Mesothelial cell of epicardium (in vitro differentiated cells): ENCODE measurements at places on chromosomes 3 and 15. TPM values are rescaled to one million over a fixed set of nuclear protein-coding genes. Genes with fewer than 3 reads are reported as not detected.
A peak's percentile ranks its signal among the peaks of the same experiment; 100 is the strongest.

DNA sequence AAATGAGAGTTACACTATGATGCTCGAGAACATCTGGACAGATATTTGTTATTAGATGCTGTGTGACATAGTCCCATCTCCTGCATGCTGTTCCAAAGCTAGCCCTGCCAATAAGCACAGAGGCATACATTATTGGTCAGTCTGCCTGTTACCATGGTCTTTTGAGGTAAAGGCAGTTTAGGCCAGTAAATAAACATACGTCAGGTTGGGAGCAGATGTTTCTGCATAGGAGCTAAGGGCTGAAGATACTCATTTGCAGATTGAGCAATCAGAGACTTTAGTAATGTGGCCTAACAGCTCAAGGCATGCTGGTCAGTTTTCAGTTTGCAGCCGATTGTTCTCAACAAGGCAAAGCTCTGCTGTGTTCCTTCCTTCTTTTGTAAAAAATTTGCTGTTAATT, 192.9 kb downstream of the ADAMTSL3 start:
- H3K27me3 ChIP-seq = peaks cover 33% of the 10 kb centered on the region
- no peak overlapping the region for H3K4me3 ChIP-seq
- DNase-seq = no peak
- H3K4me1 ChIP-seq = peaks cover 5% of the 10 kb centered on the region
- H3K27ac ChIP-seq = no peak overlapping the region

GRCh38 chr3:46947981-46948791, 28.4 kb downstream of the CCDC12 start:
- H3K4me1 ChIP-seq = peaks cover 52% of the 10 kb centered on the region
- no peaks in the 10 kb centered on the region for H3K27me3 ChIP-seq
- peaks cover 11% of the 10 kb centered on the region for H3K36me3 ChIP-seq
- peak overlapping the region; percentile 76 for H3K27ac ChIP-seq
- H3K4me3 ChIP-seq = no peak overlapping the region
- no peak for DNase-seq

- H3K27me3 ChIP-seq = no peaks in the 10 kb centered on the region
- peaks cover 7% of the 10 kb centered on the region for H3K4me1 ChIP-seq
- peaks cover 15% of the 10 kb centered on the region for H3K36me3 ChIP-seq
- DNase-seq = no peak
- H3K27ac ChIP-seq = no peak overlapping the region
Observed at GRCh38 chr3:183298701-183299153, 45.7 kb downstream of the B3GNT5 start.

DNA sequence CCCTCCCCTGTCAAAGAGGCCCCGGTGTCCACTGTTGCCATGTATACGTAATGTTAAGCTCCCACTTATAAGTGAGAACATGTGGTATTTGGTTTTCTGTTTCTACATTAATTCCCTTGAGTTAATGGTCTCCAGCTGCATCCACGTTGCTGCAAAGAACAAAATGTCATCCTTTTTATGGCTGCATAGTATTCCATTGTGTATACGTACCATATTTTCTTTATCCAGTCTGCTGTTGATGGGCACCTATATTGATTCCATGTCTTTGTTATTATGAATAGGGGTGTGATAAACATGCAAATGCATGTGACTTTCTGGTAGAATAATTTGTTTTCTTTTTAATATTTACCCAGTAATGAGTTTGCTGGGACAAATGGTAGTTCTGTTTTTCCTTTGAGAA, 43.3 kb upstream of the AGTR1 start:
- no peak overlapping the region for H3K4me3 ChIP-seq
- no peak for DNase-seq
- no peak overlapping the region for H3K27ac ChIP-seq

DNA sequence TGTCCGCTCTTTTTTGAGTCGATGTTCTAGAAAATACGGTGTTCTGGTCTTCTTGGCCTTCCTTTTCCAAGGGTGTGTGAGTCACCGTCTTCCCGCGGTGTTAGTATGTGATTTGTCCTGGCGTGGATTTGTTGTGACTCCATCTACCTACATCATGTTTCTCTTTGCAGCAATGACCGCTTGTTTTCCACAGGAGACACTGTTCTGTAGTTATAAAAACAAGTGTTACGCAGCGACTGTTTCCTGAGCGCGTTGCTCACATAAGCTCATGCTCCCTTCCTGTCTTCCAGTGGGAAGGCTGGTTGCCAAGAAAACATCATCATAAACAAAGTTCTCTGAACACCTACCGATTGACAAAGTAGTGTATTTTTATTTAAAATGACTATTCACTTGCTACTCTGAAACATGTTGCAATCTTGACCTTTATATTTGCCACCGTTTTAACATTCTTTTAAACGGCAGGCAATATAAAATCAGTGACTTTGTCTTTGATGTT, 19.0 kb downstream of the USP13 start:
- no peak overlapping the region for H3K27ac ChIP-seq
- H3K36me3 ChIP-seq = no peaks in the 10 kb centered on the region
- DNase-seq = no peak
- no peaks in the 10 kb centered on the region for H3K27me3 ChIP-seq
- H3K4me3 ChIP-seq = no peak overlapping the region

GRCh38 chr3:15217011-15217671, 11.1 kb downstream of the CAPN7 start:
- no peak overlapping the region for H3K4me3 ChIP-seq
- peaks cover 54% of the 10 kb centered on the region for H3K36me3 ChIP-seq
- no peak overlapping the region for H3K27ac ChIP-seq
- no peaks in the 10 kb centered on the region for H3K27me3 ChIP-seq
- no peak for DNase-seq
- H3K4me1 ChIP-seq = no peaks in the 10 kb centered on the region

- H3K4me1 ChIP-seq = peaks cover 13% of the 10 kb centered on the region
- no peak overlapping the region for H3K27ac ChIP-seq
- no peak for DNase-seq
- H3K27me3 ChIP-seq = no peaks in the 10 kb centered on the region
- no peaks in the 10 kb centered on the region for H3K36me3 ChIP-seq
- H3K4me3 ChIP-seq = no peak overlapping the region
Observed at GRCh38 chr3:80307844-80308243, 540.0 kb upstream of the ROBO1 start.

DNA sequence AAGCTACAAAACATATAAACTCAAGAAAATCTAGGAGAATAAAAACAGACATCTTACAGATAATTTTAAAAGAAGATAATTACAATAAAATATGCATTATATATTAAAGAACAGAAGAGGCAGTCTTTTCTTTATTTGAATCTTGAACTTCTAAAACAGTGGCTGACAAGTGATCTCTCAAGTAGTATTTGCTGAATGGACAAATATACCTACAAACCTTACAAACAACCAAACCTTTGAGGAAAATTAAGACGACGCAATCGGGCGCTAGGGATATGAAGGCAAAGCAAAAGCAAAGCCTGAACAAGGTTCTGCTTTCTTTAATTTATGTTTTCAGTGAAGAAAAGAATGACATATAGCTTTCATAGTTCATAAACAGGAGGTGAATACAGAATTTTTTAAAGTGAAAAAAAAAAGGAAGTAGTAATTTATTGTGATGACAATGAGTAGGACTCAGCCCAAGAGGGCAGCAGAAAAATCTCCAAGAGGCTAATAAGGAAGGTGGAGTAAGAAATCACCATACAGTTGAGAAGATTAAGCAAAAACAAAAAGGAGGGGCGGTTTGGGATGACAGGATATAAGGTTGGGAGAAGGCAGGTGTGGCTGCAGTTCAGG, 347.8 kb downstream of the TBC1D5 start:
- DNase-seq = no peak
- H3K4me3 ChIP-seq = no peak overlapping the region
- H3K27ac ChIP-seq = no peak overlapping the region

GRCh38 chr15:80823995-80824394, 44.8 kb downstream of the CEMIP start:
- peaks cover 27% of the 10 kb centered on the region for H3K27me3 ChIP-seq
- no peak for DNase-seq
- H3K36me3 ChIP-seq = no peaks in the 10 kb centered on the region
- H3K4me3 ChIP-seq = no peak overlapping the region
- no peak overlapping the region for H3K27ac ChIP-seq

DNA sequence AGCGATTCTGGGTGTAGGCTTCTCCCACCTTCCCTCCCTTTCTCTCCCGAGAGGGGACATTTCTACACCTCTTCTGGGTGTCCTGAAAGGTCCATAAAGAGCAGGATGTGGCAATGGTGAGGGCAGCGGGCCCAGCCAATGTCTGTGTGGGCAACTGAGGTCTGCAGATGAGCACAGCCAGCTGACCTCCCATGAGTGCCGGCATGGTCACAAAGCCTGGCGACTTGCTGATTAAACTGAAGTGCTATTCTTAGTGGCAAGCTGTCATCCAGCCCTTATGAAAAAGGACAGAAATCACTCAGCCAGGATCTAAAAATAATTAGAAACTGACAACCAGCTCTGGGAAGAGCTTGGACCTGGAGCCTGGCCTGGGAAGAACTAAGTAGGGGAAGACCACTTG, 124.3 kb upstream of the RGMA start:
- H3K27ac ChIP-seq = no peak overlapping the region
- no peak for DNase-seq
- H3K4me3 ChIP-seq = no peak overlapping the region
- H3K27me3 ChIP-seq = peaks cover 5% of the 10 kb centered on the region
- peaks cover 4% of the 10 kb centered on the region for H3K4me1 ChIP-seq
- H3K36me3 ChIP-seq = no peaks in the 10 kb centered on the region

DNA sequence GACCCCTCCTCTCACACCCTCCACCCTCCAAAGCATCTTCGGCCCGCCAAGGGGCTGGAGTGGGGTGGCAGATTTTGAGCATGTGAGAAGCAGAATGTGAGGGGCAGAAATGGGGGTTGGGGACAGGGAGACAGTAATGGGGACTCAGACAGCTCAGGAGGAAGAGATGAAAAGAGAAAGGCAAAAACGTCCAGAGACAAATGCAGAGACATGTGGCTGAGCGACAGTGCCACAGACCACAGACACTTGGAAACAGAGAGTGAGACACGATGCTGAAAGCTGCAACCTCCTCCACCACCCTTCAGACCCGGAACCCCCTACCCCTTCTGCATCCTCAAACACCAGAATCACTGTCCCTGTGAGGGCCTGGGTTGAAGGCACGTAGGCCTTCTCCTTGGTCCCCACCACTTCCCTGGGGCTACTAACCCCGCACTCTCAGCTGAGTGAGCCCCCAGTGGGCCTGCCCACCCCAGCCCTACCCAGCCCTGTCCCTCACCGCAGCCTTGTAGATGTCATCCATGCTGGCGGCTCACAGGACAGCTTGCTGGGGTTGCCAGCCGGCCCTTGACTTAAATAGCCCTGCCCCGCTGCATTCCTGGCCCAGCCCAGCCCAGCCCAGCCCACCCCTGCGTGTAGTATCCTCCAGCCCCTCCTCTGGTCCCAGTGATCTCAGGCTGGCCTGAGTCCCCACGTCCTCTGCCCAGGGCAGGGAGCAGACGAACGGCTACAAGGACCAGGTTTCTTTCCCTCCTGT, at the start of gene TNNC1:
TNNC1 (minus strand) TSS at position 546 of the 754 bp plus-strand sequence; CDS start at position 520, 26 bp downstream.
- H3K36me3 ChIP-seq = peaks cover 12% of the 10 kb centered on the region
- peak within 1 kb of the TSS; percentile 92 for H3K4me3 ChIP-seq
- no peaks in the 10 kb centered on the region for H3K27me3 ChIP-seq
- peak within 1 kb of the TSS; percentile 89 for H3K27ac ChIP-seq

DNA sequence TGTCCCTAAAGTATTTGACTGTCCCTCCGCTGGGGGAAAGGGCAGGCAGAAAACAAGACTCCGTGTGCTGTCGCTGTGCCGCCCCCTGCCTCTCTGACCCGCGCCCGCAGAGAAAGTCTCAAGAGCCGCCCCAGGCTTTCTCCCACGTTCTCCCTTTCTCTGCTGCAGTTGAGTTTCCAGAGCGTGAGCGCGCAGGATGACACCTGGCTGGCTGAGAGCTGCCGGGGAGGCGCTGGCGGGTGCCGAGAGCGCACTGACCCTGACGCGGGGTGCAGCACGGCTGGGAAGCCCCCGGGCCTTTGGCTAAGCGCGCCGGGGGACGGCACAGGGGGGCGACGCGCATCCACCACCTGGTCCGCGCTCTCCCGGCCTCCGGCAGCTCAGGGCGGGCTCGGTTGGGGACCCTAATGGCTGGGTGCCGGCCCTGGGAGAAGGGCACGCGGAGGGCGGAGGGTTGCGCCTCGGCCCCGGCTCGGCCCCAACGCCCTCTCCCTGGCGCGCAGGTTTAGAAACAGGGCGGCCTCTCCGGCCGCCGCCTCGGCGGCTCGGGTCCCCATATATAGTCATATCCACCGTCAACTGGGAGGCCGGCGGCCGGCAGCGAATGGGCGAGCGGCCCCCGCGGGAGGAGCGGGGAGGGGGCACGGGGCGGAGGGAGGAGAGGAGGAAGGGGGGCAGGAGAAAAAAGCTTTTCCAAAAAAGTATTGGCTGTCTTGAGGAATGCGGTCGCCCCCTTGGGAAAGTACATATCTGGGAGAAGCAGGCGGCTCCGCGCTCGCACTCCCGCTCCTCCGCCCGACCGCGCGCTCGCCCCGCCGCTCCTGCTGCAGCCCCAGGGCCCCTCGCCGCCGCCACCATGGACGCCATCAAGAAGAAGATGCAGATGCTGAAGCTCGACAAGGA, at the start of gene TPM1:
TPM1 (plus strand) TSS at position 774 of the 903 bp plus-strand sequence; CDS start at position 857, 83 bp downstream.
- peaks cover 5% of the 10 kb centered on the region for H3K36me3 ChIP-seq
- H3K4me1 ChIP-seq = peaks cover 62% of the 10 kb centered on the region
- peaks cover 1% of the 10 kb centered on the region for H3K27me3 ChIP-seq

- H3K4me3 ChIP-seq = no peak overlapping the region
- H3K36me3 ChIP-seq = peaks cover 31% of the 10 kb centered on the region
- no peaks in the 10 kb centered on the region for H3K27me3 ChIP-seq
Observed at GRCh38 chr3:120331076-120331475, 18.1 kb downstream of the LRRC58 start.

GRCh38 chr15:90901175-90902039, 1.7 kb upstream of the MAN2A2 start:
- peak overlapping the region; percentile 90 for H3K27ac ChIP-seq
- H3K4me1 ChIP-seq = peaks cover 21% of the 10 kb centered on the region
- H3K4me3 ChIP-seq = peak overlapping the region; percentile 74
- H3K36me3 ChIP-seq = peaks cover 15% of the 10 kb centered on the region
- no peaks in the 10 kb centered on the region for H3K27me3 ChIP-seq

DNA sequence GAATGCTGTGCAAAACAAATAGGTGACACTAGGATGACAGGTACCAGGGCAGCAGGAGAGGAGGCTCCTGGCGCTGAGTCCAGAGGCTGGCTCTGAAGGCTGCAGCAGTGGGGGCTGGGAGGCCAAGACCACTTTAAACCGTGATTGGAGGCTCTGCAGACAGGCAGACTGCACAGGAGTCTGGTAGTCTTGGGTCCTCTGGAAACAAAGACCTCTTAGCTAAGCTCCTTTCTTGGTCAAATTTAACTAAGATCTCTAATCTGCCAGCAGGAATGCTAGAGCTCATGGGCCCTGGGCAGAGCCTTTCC, 4.4 kb upstream of the MUSTN1 start:
- H3K4me1 ChIP-seq = no peaks in the 10 kb centered on the region
- H3K4me3 ChIP-seq = no peak overlapping the region
- no peak overlapping the region for H3K27ac ChIP-seq

DNA sequence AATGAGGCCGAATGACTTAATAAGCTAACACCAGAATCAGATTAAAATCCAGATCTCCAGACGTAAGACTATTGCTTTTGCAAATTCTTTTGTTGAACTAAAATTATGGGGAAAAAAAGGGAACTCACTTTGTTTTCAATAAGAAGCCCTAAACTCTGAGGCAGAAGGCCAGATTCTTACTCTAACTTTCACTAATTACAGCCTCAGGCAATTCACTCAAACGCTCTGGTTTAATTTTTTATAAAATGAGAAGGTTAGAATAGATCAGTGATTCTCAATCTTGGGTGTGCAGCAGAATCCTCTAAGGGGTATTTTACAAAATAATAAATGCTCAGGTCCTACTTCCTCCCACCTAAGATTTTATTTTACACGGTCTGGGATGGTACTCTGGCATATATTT, 38.1 kb downstream of the C3orf70 start:
- no peak overlapping the region for H3K4me3 ChIP-seq
- no peak for DNase-seq
- H3K27ac ChIP-seq = peak overlapping the region; percentile 22
- H3K4me1 ChIP-seq = peaks cover 12% of the 10 kb centered on the region

GOLGA8T gene
- 0.51 to 0.56 TPM in 2 of 3 replicates, not detected in the other for total RNA-seq

THSD4 gene
- total RNA-seq = 82.0 to 93.9 TPM (median 83.4 TPM) in 3 replicates

FGF7 gene
- 5.7 to 8.7 TPM (median 7.9 TPM) in 3 replicates for total RNA-seq

FBXL22 gene
- 0.20 to 0.63 TPM (median 0.55 TPM) in 3 replicates for total RNA-seq
